Neural crest cell (in vitro differentiated cells): ENCODE measurements at places on chromosomes 12 and 14. TPM values are rescaled to one million over a fixed set of nuclear protein-coding genes. Genes with fewer than 3 reads are reported as not detected.

The SLC6A12 gene
- total RNA-seq: 0.14 and 0.47 TPM in 2 replicates

The POTEG gene
- total RNA-seq: not detected in 2 replicates

DNA sequence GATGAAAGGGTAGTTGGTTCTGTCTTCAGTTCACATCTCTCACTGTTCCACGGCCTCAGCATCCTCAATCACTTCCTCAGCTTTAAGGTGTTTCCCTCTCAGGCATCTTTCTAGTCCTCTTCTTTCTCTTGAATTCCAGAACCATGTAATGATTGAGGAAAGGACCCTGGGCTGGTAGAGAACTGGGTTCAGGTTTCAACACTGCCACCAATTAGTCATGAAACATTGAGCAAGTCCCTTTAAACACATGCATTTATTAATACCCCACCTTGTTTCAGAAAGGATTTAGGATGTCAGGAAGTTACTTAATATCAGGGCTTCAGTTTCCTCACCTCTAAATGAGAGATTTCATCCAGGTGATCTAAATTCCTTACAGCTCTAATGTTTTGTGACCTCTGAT lies 7.2 kb downstream of the DMAC2L start:
- DNase-seq: no peak
- H3K27me3 ChIP-seq: no peaks in the 10 kb centered on the region
- H3K4me3 ChIP-seq: no peak overlapping the region

- no peaks in the 10 kb centered on the region for H3K27me3 ChIP-seq
- no peak overlapping the region for H3K4me3 ChIP-seq
- H3K4me1 ChIP-seq: peaks cover 17% of the 10 kb centered on the region
These were observed 160.2 kb downstream of the PPM1H start for GRCh38 chr12:62774794-62775193.

- H3K36me3 ChIP-seq: no peaks in the 10 kb centered on the region
- peaks cover 2% of the 10 kb centered on the region for H3K27me3 ChIP-seq
- no peak overlapping the region for H3K27ac ChIP-seq
- H3K4me1 ChIP-seq: peaks cover 7% of the 10 kb centered on the region
- H3K4me3 ChIP-seq: no peak overlapping the region
These were observed 40.0 kb downstream of the MYBPC1 start for GRCh38 chr12:101634724-101635123.
